HS-5 (cell line): ENCODE measurements at places on chromosomes 13 and 19.

GRCh38 chr19:55261671-55262126 lies 2.9 kb upstream of the PPP6R1 start:
- DNase-seq = no peak

GRCh38 chr13:99969919-99970650 lies 1.5 kb downstream of the ZIC5 start:
- DNase-seq = no peak

- no peak for DNase-seq
Measured at GRCh38 chr13:29117663-29118062, 297.5 kb downstream of the MTUS2 start.

GRCh38 chr13:108070925-108071324 lies 144.4 kb downstream of the LIG4 start:
- no peak for DNase-seq

DNA sequence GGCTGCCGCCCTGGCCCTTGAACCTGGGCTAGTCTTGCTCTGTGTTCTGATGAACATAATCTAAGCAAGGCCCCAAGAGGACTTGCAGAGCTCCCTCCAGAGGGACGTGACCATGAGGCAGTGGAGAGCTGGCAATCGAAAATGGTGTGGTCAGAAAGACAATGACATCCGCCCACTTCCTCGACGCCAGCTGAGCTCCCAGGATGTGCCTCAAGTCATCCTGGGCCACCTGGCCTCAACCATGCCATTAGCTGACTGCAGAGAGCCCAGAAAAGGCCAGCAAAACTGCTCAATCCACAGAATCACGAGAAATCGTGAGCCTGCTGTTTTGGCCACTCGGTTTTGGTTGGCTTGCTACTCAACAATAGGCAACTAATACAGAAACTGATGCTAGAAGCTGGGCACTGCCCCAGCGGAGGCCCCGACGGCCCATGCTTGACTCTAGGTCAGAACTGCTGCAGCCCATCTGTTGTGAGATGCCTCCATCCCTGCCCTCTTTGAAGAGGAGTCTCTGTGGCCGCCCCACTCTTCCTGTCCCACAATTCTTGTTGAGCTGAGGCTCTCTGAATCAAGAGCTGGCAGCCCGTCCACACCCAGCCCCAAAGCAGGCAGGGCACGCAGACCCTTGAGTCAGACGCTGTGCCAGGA lies 53.3 kb downstream of the STK24 start:
- DNase-seq = no peak

- DNase-seq = no peak
Measured at GRCh38 chr19:18961767-18962620, 21.0 kb upstream of the HOMER3 start.

DNA sequence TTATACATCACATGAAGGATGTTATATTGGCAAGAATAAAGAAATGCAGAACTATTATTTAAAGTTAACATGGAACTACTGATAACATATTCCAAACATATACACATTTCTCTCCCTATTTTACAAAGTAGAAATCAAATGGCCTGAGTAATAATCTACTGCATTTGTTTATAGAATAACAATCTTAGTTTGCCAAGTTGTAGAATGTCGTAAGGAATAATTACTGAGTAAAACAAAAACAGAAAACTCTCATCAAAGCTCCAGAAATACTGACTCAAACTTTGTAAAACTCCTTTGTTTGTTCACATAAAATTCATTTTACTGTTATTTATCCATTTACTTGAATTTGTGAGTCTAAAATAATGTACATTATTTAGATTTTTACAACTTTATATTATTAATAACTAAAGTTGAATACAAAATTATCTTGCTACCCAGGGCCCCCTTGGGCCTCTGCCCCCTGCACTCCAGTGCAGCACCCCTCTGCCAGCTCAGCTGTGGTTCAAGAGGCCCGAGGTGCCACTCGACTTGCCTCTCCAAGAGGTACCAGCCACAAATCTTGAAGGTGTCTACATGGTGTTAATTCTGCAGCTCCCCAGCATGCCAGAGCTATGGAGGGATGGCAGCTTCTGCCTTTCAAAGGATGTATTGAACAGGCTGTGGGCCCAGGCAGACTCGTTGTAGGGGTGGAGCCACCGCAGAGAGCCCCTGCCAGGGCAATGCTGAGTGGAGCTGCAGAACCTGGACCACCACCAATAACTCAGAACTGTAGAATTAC lies 2819.7 kb downstream of the PCDH9 start:
- no peak for DNase-seq

GRCh38 chr13:24308068-24308445 lies 1.3 kb upstream of the C1QTNF9 start:
- DNase-seq = no peak

DNA sequence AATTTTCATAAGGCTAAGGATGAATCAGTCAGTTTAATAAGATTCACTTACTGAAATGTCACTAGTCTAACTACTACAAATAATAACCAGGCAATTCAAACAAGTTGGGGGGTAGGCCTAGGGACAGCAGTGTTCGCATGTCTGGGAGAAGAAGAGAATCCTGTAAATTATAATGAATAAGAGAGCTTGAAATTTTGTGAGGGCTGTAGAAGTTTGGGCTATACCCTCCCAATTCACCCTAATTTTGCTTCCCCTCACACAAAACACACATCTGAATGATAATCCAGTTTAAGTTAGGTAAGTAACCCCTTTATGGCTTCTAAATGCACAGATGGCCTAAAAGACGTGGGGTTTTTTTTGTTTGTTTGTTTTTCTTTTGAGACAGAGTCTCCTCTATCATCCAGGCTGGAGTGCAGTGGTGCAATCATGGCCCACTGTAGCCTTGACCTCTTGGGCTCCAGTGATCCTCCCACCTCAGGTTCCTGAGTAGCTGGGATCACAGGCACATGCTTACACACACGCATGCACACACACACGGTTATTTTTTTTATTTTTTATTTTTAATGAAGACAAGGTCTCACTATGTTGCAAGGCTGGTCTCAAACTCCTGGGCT lies 69.9 kb downstream of the TBC1D4 start:
- no peak for DNase-seq

DNA sequence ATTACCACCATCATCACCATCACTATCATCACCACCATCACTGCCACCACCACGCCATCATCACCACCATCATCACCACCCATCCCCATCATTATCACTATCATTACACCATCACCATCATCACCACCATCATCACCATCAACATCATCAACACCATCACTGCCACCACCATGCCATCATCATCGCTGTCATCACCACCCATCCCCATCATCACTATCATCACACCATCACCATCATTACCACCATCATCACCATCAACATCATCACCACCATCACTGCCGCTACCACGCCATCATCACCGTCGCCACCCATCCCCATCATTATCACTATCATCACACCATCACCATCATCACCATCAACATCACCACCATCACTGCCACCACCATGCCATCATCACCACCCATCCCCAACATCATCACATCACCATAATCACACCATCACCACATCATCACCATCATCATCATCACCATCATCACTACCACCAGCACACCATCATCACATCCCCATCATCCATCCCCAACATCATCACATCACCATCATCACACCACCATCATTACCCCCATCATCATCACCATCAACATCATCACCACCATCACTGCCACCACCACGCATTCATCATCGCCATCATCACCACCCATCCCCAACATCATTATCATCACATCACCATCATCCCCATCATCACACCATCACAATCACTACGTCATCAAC lies 61.7 kb downstream of the TUBGCP3 start:
- no peak for DNase-seq

DNA sequence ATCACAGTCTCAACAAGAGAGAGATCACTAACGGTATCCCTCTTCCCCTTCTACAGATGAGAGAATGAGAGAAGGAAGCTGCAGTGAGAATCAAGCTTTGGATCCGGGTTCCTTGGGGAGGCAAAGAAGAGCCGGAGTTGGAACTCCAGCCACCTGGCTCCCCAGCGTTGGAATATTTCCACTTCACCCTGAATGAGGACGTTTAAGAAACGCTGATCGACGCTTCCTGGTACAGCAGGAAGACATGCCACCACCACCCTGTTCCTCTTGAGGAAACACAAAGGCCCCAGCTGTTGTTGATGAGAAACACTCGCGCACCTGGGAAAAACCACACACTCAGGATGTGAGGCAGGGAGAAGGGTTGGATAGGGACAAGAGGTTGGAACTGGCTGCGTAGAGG lies 11.3 kb upstream of the CACNG8 start:
- no peak for DNase-seq

GRCh38 chr13:67147342-67148133 lies 82.6 kb downstream of the PCDH9 start:
- peak; percentile 18 for DNase-seq

- DNase-seq = peak; percentile 92
Measured at GRCh38 chr19:50003810-50004419, 21.3 kb downstream of the VRK3 start.

DNA sequence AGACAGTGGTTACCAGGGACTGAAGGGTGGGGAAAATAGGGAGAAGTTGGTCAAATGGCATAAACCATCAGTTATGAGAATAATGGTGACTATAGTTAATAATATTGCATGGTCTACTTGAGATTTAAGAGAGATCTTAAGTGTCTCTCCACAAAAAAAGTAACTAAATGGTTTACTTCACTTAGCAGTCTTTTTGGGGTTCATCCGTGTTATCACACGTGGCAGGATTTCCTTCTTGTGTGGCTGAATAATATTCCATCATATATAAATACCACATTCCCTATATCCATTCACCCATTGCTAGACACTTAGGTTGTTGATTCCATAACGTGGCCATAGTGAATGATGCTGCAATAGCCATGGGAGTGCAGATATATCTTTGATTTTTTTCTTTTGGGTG lies 967.0 kb downstream of the UQCRFS1 start:
- DNase-seq = no peak

DNA sequence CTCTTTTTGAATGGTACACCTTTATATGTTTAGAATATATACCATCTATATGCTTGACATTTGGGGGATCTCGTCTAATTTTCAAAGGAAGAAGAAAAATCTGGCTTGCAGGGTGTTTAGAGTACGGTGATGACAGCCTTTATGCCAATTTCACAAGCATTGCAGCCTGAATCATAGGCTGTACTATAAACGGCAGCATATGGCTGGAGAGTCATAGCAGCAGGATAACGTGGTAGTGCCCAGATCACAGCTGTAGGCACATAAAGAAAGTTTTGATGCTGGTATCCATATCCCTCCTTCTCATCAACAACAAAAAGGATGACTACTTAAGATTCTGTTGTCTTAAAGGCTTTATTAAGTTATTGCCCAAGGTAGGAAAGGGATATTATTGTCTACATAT lies 253.0 kb downstream of the PCDH9 start:
- DNase-seq = no peak

GRCh38 chr13:41107584-41108014 lies 25.0 kb downstream of the KBTBD6 start:
- DNase-seq = no peak

GRCh38 chr19:27890696-27891095 lies 1322.3 kb downstream of the UQCRFS1 start:
- no peak for DNase-seq

GRCh38 chr13:92963029-92963428 lies 263.6 kb upstream of the GPC6 start:
- DNase-seq = no peak

GRCh38 chr19:339262-339887 lies 5.2 kb downstream of the MIER2 start:
- DNase-seq = no peak

DNA sequence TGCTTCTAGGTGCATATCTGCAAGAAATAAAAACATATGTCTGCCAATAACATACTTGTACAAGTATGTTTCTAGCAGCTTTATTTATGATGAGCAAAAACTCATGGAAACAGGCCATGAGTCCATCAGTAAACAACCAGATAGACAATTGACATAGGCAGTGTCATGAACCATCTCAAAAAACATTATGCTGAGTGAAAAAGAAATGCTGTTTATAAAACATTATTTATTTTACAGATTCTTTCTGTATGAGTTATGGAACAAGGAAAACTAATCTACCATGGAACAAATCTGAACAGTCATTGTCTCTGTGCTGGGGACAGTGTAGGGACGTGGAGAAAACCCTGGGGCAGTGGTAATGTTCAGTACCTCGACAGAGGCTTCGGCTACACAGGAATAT lies 283.9 kb downstream of the UQCRFS1 start:
- no peak for DNase-seq

DNA sequence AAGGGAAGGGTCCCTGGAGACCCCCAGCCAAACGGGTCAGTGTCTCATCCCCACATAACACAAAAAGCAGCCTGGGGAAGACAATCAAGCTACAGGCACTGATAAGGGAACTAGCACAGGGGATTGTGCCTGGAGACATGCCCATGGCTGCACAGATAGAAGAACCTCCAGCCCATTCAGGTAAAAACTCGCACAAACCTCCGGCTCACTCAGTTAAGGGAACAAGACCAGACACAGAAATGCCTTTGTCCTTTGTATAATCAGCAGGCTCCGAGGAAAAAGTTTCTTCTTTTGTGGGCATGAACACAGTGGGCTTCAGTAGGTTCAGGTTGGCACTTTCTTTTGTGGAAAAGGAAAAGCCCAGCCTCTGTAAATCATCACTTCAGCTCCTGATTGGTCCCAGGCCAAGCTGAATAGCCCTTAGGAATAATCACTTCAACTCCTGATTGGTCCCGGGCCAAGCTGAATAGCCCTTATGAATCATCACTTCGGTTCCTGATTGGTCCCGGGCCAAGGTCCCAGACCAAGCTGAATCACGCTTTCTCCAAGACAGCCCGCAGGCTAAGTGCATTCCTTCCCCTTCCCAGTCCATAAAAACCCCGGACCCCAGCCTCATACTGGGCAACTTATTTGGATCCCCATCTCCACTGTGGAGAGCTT lies 5.0 kb upstream of the ZNF230 start:
- DNase-seq = no peak

DNA sequence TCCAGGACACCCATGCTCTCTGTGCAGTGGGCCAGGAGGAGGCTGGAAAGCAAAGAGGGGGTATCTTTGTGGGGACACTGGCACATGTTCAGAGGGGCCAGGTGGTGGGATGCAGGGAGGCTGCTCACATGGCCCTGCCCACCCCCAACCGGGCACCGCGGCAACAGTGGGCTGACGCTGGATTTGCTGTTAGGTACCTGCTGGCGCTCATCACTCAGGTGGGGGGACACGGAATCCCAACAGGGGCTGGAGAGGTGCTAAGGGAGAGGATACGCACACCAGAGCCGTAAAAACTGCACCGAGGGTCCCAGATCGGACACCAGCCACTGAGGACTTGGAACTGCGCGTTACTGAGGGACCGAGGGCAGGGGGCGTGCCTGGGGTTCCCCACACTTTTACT lies 19.2 kb downstream of the AKAP8L start:
- no peak for DNase-seq

DNA sequence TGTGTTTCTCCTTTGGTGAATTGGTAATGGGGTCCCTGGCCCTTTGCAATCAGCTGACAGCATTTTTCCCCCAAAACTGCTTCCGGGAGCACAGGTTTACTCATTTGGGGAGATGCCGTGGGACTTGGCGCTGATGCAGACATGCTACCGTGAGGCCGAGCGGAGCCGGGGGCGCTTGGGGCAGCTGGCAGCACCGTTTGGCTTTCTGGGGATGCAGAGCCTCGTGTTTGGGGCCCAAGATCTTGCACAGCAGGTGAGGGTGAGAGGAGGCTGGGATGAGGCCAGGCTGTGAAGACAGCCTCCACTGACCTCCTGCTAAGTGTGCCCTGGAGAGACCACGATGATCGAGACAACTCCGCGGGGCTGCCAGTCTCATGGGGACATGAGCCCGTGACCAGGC lies 13.4 kb upstream of the COLGALT1 start:
- DNase-seq = no peak

- no peak for DNase-seq
Measured at GRCh38 chr13:93307136-93307535, 80.5 kb downstream of the GPC6 start.

GRCh38 chr19:6421075-6422014 lies 3.3 kb downstream of the KHSRP start:
- no peak for DNase-seq

GRCh38 chr19:24054044-24054935 lies 32.7 kb upstream of the ZNF254 start:
- peak; percentile 84 for DNase-seq
